Spinal cord (tissue), 10 donors: ENCODE measurements at places on chromosomes 3 and 15. TPM values are rescaled to one million over a fixed set of nuclear protein-coding genes. Genes with fewer than 3 reads are reported as not detected.

The LRRIQ4 gene
- 0.19 TPM for polyA plus RNA-seq

The SGO1 gene
- 4.9 TPM for polyA plus RNA-seq

The TMCO5A gene
- polyA plus RNA-seq, result not detected

The XCR1 gene
- not detected for polyA plus RNA-seq

The WNT5A gene
- 12.9 TPM for polyA plus RNA-seq

The ROPN1 gene
- polyA plus RNA-seq, result 0.42 TPM

The TF gene
- polyA plus RNA-seq, result 708 TPM

The TTBK2 gene
- polyA plus RNA-seq, result 22.6 TPM

The ACAN gene
- polyA plus RNA-seq, result 18.5 TPM
